ENCODE measurements at places on chromosomes 3 and 15. TPM values are rescaled to one million over a fixed set of nuclear protein-coding genes. Genes with fewer than 3 reads are reported as not detected.
A peak's percentile ranks its signal among the peaks of the same experiment; 100 is the strongest.

PP2D1 gene
- total RNA-seq = not detected

DNA sequence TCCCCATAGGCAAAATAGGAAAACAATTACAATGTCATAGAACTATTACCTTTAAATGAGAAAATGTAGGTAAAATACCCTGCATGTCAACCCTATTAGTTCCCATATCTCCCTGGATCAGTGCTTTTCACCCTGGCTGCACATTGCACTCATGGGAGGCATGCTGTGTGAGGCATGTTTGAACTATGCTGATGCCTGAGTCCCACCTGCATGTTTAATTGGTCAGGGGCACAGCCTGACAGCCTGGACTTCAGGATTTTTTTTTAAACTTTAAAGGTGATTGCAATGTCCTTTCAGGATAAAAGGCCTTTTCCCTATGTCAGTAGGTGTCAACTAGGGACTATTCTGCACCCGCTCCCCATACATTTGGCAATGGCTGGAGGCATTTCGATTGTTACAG, 136.0 kb upstream of the NR2E3 start:
- DNase-seq = no peak

DNA sequence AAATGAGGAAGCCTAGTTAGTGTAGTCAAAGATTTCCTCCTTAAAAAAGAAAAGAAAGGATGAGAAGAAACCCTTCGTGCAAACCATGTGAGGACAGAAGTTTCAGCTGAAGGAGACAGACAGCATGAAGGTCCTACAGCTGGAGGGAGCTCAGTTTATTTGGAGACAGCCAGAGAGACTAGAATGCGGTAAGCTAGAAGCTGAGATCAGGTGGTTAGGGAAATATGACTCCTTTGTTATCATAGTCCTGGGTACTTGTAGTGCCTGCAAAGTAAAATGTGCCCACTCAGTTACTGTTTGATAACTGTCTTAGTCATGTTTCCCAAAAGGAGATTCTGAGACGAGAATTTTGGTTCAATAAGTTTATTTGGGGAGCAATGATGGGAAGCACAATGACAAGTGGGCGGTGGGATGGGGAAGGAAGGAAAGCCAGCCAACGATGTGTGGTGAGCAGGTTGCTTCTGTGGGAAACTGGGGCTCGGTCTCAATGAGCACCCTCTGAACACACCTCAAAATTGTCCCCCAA, 178.8 kb upstream of the SNTN start:
- DNase-seq = peak; percentile 11

- DNase-seq = peak; percentile 17
Observed at GRCh38 chr3:100844063-100844936, 135.0 kb downstream of the TFG start.

DNA sequence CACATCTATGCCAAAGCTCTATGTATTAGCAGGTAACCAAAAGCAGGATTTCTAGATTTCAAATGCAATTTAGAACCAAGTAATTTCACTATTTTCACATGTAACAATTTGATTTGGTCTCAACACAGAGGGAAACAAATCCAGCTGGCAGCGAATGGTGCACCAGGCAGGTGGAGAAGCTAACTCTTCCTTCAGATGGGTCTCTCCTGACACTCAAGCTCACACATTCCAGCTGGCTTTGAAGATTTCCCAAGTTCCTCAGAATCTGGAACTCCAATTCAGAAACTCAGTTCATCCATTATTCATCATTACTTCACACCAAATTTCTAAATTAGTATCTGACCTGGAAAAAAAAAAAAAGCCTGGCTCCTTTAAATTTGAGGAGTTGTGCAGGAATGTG, 318.1 kb upstream of the NECTIN3 start:
- DNase-seq = no peak
